ENCODE measurements at places on chromosomes 13 and 19. TPM values are rescaled to one million over a fixed set of nuclear protein-coding genes. Genes with fewer than 3 reads are reported as not detected.

The CEACAM6 gene
- 11.0 TPM for total RNA-seq

DNA sequence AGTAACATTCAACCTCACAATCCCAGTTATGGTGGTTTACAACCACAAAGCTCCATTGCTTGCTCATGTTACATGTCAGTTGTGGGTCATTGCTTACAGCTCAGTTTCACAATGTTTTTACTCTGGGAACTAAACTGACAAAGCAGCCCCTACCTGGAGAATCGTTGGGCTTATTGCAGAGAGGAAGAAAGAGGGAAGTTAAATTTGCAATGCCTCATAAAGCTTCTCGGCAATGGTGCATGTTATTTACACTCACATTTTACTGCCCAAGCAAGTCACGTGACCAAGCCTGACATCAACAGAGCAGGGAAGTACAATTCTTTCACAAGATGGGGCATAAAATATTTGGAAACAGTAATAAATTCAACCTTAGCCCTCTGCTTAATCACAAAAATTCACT is 441.6 kb downstream of the TDRD3 start:
- no peak for DNase-seq

- DNase-seq, result no peak
These were observed 536 bp downstream of the PRSS57 start for GRCh38 chr19:694481-695351.

The NLRP9 gene
- total RNA-seq, result not detected
